ENCODE measurements at places on chromosomes 12 and 14.
A peak's percentile ranks its signal among the peaks of the same experiment; 100 is the strongest.

DNA sequence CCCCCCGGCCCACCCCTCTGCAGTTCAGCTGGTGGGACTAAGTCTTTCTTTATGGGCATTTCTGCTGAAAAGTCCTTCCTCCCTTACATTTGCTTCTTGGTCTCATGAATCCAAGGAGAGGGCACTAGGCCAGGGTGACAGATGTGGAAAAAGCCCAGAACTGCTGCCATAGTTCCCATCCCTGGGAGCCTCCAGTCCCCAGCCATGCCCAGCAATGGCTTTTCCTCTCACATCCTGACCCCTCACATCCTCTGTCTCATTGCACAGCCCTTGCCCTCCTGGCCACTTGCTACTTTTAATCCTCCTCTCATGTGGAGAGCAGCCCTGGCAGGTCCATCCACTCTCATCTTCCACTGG lies 122.5 kb downstream of the ZFP36L1 start:
- DNase-seq = no peak

DNA sequence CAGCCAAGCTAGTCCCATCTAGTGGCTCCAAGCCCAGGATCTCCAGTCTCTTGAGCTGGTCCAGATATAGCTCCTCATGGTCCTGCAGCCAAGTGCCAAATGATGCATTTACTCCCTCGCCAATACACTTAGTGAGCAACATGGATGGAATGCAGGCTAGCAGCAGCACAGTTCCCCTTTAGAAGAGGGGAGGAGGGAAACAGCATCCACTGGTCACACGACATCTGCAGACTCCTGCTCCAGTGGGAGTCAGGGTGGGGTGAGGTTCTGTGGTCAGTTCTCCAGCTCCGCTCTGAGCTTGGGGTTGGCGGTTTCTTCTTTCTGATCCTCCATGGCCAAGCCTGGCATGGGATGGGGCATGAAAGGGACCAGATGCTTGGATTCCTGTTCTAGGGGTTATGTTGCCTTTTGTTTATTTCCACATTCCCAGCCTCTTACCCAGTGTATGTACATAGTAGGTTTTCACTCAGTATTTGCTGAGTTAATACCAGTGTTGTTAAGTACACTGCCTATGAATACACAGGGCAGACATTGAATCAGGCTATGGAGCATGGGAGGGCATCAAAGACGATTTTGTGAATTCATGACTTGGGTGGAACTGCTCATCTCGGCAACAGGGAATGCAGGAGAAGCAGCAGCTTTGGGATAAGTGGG lies 57.3 kb downstream of the GALNT16 start:
- no peak for DNase-seq

DNA sequence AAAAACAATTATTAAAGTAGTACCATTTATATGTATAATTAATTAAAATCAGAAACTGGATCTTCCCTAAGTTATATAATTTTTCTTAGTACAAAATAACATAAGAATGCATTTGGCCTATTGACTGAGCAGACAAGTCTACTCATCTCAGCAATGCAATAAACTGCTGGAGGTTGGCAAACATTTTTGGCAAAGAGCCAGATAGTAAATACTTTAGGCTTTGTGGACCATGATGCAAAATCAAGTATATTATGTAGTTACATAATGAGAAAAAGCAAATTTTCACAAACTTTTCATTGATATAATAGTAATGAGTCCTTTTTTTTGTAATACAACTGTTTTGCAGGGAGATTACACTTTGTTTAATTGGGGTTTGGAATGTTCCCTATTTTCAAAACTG lies 30.9 kb downstream of the ERGIC2 start:
- DNase-seq = peak; percentile 2

DNA sequence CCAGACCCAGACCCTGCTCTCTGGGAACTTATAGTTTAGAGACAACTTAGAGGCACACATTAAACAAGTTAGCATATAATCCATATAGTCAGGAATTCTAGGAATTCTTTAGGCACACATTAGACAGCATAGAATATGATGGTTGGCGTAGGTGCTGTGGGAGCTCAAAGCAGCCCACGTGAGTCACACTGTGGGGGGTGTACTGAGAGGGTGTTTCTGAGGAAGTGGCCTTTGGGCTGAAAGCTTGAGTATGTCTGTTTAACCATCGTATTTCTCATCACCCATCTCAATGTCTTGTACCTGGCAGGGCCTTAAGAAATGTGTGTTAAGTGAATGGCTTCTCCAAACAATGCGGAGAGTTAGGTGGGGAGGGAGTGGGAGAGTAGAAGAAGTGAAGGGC lies 67.2 kb downstream of the TMEM30B start:
- no peak for DNase-seq

GRCh38 chr12:105279460-105280056 lies 43.6 kb upstream of the APPL2 start:
- no peak for DNase-seq

DNA sequence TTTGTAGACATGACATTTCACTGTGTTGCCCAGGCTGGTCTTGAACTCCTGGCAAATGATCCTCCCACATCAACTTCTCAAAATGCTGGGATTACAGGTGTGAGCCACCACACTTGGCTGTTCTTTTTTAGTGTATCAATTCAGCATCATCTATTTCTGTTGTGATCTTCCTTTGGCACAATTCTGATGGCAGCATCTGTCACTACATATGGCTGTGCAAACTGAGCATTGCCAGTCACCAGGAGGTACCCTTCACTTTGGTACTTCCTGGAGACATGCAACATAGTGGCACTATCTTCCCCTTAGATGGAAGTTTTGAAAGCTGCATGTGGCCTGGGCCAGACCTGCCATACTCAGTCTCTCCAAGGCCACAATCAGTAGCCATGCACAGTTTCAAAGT lies 467.1 kb upstream of the TMPO start:
- DNase-seq = no peak

DNA sequence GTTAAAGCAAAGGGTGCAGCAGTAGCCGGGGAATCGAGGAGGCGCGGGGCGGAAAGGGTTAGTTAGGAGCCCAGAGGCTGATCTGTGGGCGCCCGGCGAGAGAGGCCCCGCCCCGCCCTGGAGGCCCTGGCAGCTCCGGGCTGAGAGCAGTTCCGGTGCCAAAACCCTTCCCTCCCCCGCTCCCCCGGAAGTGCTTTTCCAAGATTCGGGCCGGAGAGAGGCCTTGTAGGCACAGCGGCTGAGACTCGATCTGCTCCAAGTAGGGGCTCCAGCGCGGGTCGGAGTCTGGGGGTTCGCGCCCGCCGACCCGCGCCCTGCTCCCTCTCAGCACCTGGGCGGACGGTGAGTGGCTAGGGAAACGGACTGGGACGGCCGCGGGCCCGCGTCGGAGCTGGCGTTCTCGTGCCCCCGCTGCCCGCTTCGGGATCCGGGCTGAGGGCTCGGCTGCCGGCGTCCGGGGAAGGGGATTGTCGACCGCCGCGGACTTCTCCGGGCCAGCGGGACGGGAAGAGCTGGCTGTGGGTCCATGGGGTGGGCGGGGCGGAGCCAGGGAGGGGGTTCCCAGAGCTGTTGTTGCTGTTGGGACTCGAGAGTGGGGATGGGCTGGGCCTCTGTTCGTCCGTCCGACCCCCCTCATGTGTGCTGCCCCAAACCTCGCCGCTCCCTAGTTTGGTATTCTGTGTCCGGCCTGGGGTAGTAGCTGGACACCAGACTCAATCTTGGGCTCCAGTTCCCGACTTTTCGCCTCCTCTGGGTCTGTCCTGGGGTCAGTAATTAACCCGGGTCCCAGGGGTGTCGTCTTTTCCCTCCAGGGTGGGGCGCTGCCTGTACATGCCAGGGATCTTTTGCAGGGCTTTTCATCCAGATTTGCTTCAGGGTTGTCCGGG lies at the start of gene FRS2:
Gene FRS2, plus strand, starts transcription at position 200 of the 887 bp plus-strand sequence. CDS start 98,643 bp downstream, outside the sequence.
- peak; percentile 76 for DNase-seq

DNA sequence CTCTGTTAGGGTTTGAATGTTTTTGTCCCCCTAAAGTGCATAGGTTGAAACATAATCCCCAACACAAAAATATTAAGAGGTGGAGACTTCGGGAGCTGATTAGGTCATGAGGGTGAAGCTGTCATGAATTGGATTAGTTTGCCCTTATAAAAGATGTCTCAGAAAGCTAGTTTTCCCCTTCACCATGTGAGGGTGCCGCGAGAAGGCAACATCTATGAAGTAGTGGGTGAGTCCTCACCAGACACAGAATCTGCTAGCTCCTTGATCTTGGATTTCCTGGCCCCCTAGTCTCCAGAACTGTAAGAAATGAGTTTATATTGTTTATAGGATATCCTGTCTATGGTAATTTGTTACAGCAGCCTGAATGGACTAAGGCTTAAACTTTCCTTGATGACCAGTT lies 301.5 kb upstream of the ATP2B1 start:
- no peak for DNase-seq

GRCh38 chr12:97308576-97309198 lies 153.9 kb upstream of the RMST start:
- no peak for DNase-seq

- no peak for DNase-seq
Measured at GRCh38 chr12:120735181-120735580, 9.6 kb downstream of the ACADS start.

DNA sequence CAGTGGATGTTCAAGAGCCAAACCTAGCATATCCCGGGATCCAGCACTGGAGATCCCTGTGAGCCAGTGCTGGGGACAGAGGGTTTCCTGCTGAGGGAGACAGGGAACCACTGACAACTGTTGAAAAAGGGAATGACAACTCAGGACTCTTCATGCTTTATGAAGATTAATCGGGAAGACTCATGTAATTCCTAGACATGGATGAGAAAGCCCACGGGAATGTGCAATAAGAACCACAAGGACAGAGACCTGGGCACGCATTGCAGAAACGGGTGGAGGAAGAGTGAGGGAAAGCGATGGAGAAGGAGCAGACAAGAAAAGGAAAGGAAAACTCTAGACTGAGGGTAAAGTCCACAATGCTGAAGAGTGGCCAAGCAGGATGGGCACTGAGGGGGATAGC lies 296.0 kb downstream of the PCNX1 start:
- no peak for DNase-seq

- DNase-seq = no peak
Measured at GRCh38 chr14:58055497-58056010, 96.5 kb downstream of the ARMH4 start.

DNA sequence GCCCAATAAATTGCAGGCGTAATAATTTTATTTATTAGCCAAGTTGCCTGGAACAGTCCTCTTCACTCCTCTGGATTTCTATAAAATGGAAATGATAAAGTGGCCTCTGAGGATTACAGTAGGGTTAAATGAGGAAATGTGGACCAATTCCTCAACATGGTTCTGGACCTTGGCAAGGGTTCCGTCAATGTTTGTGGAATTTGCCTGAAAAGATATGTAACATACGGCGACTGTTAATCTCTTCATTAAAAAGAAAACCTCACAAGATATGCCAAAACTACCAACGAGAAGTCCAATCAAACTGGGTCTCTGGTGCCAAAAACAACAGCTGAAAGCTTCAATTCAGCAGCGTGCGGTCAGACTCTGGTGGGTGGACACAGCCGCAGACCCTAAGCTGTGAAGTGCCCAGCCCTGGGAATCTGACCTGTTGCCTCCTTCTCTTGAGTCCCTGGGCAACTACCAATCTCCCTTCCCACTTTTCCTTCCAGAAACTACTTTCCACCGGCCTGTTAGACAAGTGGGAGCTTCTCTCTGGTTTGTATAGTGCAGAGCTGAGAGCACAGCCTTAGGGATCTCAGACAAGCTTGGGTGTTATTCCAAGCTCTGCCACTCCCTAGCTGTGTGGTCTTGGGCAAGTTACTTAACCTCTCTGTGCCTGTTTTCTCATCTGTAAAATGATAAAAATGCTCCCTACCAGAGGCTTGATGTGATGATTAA lies 190.5 kb upstream of the GSC start:
- DNase-seq = no peak

DNA sequence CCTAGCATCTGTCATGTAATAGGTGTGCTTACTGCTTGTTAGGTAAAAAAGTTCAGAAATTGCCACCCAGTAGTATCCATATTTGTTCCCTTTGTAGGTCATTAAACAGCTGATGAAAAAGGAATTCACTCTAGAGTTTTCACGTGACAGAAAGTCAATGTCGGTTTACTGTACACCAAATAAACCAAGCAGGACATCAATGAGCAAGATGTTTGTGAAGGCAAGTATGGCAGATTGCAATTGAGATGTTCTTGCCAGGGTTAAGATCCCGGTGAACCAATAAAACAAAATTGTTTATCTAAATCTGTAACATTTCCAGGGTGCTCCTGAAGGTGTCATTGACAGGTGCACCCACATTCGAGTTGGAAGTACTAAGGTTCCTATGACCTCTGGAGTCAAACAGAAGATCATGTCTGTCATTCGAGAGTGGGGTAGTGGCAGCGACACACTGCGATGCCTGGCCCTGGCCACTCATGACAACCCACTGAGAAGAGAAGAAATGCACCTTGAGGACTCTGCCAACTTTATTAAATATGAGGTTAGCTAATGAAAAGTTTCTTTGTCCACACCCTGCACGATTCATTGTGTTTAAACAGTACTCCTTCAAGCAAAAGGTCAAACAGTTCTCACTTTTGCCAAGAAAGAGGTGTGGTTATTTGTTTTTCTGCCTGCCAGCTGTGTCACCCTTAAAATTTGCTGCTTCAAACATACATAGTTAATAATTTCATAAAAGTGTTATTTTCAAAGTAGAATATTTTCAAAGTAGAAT lies 58.3 kb downstream of the ATP2A2 start:
- DNase-seq = no peak

- DNase-seq = no peak
Measured at GRCh38 chr14:33120341-33120740, 181.7 kb downstream of the NPAS3 start.

GRCh38 chr14:72777636-72778035 lies 116.3 kb downstream of the DPF3 start:
- no peak for DNase-seq

DNA sequence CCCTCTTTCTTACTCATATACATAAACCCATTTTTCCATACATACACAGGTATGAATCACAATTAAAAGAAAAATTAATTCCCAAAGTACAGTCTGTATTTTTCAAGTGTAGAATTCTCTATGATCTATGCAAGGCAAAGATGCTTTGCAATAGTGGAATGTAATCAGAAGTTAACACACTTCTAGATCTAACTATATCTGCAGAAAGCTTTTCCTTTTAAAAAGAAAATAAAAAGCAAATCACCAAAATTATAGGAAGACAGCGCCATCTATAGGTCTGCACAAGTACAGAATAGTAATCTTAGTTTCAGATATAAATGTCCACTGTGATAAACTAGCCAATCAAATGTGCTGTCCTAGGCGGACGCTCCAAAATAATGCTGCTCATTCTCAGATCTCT lies 22.0 kb downstream of the SLC25A21 start:
- peak; percentile 37 for DNase-seq

DNA sequence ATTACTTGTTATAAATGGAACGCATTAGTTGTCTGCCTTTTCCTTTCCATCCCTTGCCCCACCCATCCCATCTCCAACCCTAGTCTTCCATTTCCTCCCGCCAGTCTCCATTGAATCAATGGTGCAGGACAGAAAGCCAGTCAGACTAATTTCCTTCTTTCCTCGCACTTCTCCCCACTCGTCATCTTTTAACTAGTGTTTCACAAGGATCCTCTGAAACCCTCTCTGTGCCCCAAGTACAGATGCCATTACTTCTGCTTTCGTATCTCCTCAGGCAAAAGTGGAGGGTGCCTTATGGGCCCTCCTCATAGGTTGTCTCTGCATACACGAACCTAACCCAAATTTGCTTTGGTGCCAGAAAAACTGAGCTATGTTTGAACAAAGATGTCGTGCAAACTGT lies 4.2 kb downstream of the DAZAP2 start:
- no peak for DNase-seq

- DNase-seq = no peak
Measured at GRCh38 chr14:99028041-99028440, 244.0 kb downstream of the BCL11B start.

- no peak for DNase-seq
Measured at GRCh38 chr14:74507840-74508239, 14.3 kb downstream of the ISCA2 start.

GRCh38 chr14:45838597-45838996 lies 585.6 kb upstream of the MIS18BP1 start:
- no peak for DNase-seq

Data from NCI-H1048 (cell line).